Stimulated activated CD4-positive, alpha-beta T cell treated with anti-CD3 and anti-CD28 coated beads, Interleukin-1b, Interleukin-23, amount 100 ng/mL, for 24 hours (primary cell): ENCODE measurements at places on chromosomes 12 and 14.

DNA sequence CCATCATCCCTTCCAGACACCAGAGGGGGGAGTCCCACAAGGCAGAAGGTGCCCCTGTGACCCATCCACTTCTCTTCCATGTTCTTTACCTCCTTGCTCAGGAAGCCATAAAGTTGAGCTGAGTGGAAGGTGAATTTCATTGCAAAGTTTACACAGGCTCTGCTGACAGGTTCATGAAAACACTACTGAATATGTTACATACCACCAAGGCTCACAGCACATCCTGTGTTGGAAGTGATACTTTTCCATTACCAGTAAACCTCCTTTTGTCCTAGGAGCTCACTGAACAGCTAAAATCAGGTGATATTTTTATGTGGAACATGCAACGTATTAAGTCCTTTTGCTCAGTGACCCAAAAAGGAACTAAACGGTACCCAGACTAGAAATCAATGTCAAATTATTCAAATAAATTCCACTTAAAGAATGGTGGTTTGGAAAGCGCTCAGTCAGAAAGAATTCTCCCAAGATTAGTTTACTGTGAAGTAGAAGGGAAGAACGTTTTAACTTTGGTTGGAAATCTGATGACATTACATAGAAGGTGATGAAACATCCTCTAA is 196.2 kb upstream of the NUDT4 start:
- no peak for DNase-seq

DNA sequence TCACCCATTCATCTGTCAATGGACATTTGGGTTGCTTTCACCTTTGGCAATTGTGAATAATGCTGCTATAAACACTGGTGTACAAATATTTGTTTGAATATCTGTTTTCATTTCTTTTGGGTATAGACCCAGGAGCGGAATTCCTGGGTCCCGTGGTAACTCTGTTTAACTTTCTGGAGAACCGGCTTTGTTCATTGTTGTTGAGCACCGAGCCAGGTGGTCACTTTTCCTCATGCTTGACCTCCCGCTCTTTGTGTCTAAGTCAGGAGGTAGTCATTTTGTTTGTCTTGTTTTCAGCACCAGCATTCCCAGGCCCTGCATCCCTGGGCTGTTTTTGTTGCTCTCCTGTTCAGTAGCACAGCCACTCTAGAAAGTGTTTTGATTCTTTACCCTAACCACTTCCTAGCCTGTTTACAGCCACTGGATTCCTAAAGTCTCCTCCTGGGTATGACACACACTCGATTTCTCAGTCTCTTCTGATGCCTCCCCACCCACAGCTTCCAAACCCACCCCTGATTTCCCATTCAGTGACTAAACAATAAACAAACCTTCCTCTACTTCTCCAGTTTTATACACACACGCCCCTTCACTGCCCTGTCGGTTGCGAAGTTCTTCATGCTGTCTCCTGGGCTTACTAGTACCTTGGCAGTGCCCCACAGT is 37.9 kb downstream of the B4GALNT3 start:
- no peak for DNase-seq

DNA sequence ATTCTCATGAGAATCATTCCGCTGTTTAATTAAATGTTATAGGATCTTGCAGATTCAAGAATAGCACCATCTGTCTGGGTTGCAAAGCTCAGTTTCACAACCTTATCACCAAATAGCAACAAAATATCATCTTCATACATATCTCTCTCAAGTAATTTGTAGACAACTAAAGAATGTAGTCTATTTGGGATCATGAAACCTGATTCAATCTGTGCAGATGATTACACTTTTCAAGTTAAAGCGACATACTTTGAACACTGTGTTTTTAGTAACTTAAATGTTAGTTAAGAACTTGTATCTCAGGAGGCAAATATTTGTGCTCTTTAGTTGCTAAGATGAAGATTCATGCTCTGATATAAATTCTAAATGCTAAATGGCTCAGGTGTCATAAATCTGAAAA is 14.8 kb downstream of the MED13L start:
- DNase-seq = no peak

GRCh38 chr14:52328276-52328675 is 14.2 kb downstream of the PTGER2 start:
- DNase-seq = no peak

DNA sequence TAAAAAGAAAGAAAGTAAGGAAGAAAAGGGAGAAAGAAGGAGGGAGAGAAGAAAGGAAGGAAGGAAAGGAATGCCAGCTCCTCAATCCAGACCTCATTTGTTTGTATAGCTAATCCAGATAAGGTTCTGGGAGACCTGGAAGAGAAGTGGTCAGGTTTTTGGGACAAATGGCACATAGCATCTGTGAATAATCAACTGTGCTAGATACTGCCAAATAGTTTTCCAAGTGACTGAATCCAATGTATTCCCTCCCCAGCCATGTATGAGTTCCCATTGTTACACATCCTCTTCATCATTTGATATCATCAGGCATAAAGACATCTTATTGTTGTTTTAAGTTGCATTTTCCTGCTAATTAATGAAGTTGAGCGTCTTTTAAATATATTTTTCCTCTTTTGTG is 18.6 kb upstream of the PTGR2 start:
- no peak for DNase-seq

- no peak for DNase-seq
Observed at GRCh38 chr12:107064687-107065086, 28.7 kb downstream of the CRY1 start.
